ENCODE measurements at places on chromosomes 6 and 20.
A peak's percentile ranks its signal among the peaks of the same experiment; 100 is the strongest.

- no peak for DNase-seq
These were observed 272.2 kb downstream of the KCNQ5 start for GRCh38 chr6:72894091-72894490.

GRCh38 chr6:15327271-15327670 lies 81.4 kb downstream of the JARID2 start:
- no peak for DNase-seq

DNA sequence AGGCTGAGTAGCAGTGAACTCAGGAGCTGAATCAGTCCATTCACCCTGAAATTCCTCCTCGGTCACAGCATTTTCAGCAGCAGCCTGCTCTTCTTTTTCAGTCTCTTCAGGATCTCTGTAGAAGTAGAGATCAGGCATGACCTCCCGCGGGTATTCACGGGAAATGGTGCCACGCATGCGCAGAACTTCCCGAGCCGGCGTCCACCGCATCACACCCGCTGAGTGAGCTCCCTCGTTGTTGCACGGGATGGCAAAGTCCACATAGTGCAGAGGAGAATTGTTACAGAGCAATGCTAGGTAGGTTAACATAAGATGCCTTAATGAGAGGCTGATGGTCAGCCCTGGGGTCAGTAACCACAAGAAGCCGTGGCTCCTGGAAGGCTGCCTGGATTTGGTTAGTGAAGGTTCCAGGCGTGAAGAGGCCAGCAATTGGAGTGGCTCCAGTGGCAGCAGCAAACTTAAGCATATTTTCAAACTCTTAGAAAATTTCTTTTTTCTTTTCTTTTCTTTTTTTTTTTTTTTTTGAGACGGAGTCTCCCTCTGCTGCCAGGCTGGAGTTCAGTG lies 113.5 kb upstream of the HDAC2 start:
- no peak for DNase-seq

DNA sequence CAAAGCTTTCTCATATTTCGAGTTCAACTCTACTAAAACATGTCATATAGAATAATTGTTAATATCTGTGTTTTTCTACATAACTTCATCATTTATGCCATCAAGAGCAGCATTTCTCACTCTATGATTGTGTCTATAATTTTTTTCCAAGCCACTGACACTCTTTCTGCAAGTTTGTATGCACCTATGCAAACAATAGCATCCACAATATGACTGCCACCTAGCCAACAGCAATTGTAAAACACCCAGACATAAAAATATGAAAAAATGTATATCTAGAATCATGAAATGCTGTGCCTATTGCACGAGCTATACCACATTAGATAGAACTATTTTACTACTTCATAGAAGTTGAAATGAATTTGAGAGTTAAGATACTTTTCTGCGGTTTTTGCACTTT lies 286.5 kb upstream of the MARCKS start:
- no peak for DNase-seq

DNA sequence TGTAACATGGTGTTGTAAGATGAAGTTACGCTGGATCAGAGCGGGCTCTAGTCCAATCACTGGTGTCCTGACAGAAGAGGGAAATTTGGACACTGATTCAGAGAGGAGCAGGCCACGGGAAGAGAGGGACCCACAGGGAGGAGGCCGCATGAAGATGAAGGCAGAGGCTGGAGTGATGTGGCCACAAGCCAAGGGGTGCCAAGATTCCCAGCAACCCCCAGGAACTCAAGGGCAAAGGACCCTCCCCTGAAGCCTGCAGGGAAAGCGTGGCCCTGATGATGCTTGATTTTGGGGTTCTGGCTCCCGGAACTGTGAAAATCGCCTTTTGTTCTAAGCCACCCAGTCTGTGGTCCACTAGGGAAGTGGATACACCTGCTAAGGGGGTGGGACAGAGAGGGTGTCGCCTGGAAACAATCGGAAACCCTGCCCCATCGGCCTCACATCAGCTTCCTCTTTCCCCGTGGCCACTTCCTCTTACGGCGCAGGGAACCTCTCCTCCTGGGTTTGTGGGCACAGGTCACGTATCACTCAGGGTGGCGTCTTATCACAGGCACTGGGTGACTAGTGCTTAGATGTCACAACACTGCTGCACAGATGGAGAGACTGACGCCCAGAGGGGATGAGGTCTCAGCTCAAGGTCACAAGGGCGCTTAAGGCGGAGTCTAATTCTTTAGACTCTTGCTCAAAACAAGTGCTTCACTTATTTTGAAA lies 58.0 kb downstream of the SULF2 start:
- DNase-seq: peak; percentile 40

DNA sequence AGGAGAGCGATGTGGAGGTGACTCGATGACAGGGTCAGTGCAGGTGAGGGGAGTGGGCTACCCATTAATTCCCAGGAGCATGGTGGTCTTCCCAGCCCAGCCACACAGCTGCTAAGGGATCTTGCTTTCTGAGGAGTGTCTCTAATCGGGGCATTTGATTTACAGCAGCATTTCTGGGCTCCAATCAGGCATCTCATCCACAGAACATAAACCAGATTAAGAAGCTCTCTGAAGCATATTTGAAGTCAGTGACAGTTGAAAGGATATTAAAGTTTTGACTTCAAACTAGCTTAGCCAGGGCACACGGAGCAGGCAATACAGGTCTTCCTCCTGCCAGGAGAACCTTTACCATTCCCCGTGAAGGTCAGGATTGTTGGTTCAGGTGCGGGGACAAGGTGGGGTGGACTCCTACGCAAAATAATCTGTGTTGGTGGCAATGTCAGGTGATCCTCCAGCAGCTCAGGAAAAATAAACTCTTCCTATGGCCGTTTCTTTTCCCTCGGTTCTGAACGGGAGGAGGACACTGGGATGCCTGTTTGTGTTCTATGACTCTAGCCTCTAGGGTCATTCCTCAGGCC lies 39.9 kb upstream of the ZNF831 start:
- DNase-seq: no peak

GRCh38 chr20:59606566-59606965 lies 2.2 kb downstream of the PHACTR3 start:
- DNase-seq: no peak

DNA sequence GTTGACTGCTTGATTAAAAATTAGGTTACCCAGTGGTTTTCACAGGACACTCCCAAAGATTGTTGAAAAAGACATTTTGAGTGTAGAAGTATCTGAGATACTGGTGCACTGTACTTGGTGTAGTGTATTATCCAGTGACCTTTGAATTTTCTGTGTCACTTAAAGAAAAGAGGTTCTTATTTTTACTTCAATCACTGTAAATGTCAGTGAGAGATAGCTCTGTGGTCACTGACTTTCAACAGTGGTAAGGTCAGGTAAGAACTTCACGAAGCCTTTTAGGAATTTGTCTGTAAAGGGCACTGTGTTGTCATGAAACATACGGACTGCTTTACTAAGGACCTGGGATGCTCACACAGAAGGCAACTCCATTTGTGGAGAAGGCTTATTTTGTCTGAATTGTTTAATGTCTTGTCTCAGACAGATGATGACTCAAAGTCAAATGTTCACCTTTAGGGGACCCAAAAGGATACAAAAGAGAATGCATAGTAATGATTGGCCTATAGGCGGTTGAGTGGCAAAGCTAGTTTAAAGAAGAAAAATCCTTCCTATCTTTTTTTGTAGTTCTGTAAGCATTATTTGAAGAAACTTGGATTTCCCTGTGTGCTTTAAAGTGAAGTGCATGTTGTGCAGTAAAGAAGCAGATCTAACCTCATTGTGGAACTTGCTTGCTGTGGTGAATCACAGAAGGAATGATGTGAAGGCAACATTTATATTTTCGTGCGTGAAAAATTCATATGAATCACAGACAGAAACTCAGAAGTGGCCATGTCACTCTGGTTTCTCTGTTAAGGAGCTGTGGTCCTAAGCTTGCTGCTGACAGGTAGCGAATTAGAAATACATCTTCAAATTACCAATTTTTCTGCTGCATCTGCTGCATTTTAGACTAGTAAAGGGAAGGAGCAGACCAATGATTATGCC lies 47.3 kb downstream of the ZFAND3 start:
- DNase-seq: no peak

GRCh38 chr6:127464161-127464880 lies 5.1 kb upstream of the KIAA0408 start:
- DNase-seq: no peak

DNA sequence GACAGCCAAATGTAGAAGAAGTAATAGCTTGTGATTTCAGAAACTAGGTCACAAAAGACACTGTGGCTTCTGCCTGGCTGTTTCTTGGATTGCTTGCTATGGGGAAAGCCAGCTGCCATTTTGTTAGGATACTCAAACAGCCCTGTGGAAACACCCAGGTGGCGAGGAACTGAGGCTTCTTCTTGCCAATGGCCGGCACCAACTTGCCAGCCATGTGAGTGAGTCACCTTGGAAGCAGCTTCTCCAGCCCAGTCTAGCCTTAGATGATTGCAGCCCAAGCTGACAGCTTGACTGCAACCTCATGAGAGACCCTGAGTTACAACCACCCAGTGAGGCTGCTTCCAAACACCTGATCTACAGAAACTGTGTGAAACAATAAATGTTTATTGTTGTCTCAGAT lies 11.9 kb upstream of the KIAA1755 start:
- DNase-seq: no peak

GRCh38 chr20:35447082-35447789 lies 8.2 kb upstream of the CEP250 start:
- peak; percentile 82 for DNase-seq

- no peak for DNase-seq
These were observed 272.3 kb downstream of the CD109 start for GRCh38 chr6:73968221-73968757.

DNA sequence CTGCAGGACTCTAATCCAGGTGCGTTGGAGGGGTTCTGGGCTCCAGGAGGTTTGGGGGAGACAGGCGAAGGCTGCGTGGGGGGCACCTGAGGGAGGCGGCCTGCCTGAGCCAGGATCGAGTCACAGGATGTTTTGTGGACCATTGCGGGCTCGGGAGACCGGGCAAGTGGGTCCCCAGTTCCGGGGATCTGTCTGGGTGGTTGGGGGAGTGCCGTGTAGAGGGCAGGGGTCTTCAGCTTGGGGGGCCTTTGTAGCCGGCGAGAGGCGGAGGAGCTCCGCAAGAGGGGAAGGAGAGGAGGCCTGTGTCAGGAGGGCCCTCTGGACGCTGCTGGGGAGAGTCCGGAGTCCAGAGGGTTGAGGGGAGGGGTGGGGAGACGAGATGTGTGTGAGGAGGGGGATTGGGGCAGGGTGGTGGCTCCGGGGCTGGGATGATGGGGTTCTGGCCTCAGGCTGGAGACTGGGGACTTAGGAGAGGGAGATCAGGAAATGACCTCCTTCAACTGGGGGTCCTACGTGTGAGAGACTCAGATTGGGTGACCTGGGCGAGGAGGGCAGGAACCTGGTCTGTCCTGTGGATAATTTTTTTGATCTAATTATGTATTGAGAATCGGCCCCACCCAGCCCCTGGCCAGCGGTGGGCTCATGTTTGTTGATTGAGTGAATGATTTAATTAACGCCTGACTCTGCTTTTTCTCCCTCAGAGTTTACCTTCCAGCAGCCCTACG lies 505 bp downstream of the SNAI1 start:
- DNase-seq: no peak

DNA sequence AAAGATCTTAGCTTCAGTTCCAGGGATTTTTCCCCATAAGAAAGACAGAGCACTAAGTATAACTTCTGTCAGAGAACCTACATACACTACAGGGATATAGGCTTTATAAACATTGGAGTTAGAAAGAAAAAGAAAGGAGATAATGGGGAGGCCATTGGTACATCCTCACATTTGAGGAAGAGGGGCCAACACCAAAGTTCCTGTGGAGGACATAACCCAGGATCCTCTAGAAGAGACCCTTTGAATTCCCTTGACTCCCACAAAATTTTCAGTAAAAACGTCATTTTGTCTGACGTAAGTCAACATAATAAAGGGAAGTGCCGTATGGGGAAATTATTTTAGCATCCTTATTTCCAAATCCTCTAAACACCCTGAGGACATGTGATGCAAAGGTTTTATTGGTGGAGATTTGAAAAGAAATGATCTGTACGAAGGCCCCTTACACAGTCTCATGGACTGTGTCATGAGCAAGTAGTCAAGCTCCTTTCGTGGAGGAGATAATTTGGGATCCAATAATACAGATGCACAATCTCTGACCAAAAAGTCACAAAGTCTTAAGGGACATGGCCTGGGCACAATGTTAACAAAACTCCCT lies 33.2 kb downstream of the HLA-DRA start:
- DNase-seq: no peak

DNA sequence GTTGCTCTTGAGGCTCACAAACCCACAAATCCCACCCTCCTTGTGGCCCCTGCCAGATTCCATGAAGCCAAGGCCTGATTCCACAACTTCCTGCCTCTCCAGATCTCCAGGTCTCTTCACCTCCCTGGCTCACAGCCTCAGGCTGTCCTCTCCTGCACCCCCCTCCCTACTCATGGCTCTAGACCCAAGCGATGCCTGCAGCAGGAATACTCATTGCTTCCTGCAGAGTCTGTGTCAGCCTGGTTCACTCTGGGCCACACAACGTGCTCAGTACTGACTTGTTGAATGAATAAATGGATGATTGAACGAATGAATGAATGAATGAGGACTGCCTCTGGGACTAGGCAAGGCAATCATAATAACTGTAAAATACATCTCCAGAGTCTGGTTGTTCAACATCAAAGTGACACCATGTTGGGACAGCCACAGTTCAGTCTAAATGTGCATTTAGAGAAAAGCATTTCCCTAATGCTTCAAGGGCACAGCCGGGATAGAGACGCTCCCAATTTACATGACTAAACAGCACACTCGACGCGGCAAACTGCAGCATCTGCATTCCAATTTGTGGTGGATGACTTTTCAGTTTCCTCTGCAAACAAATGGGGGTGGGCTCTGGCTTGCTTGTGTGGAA lies 139.9 kb downstream of the GRM4 start:
- no peak for DNase-seq

DNA sequence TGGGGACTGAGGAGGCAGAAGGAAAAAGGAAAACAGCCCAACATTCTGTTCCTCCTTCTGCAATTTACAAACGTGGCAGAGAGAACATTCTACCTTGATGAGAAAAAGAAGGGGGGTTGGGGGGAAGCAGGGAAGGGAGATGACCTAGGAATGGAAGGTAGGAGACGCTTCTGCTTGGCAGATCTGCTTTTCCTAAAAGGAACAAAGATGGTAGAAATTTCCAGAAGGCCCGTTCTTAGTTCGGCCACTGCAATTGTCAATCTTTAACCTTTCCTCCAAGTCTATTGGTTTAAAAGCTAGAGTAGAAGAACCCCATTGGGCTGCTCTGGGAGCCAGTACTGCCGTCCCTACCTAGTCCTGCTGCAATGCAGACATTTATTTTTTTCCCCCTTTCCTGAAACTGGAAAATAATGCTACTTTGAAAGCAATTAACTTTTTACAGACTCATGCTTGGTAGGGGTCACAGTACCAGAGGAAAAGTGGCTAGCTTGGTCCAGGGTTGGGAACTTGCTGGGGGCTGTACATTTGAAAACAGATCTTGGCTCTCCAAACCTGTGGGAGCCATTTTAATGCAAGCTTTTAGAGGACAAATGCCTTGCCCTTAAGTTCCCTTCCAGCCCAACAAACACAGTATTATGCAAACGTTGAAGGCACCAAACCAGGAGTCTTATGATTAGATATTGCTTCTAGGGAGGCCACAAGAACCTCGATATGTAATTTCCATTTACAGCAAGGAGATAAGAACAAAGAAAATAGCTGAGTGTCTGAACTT lies 2.6 kb downstream of the ZMYND8 start:
- no peak for DNase-seq

All from stimulated activated CD8-positive, alpha-beta memory T cell treated with anti-CD3 and anti-CD28 coated beads, Interleukin-4, amount 100 ng/mL, for 1 hour (primary cell).